ENCODE measurements at places on chromosomes 11 and 22.

- DNase-seq, result peak; percentile 83
Measured at GRCh38 chr22:37211866-37212173, 457 bp downstream of the SSTR3 start.

DNA sequence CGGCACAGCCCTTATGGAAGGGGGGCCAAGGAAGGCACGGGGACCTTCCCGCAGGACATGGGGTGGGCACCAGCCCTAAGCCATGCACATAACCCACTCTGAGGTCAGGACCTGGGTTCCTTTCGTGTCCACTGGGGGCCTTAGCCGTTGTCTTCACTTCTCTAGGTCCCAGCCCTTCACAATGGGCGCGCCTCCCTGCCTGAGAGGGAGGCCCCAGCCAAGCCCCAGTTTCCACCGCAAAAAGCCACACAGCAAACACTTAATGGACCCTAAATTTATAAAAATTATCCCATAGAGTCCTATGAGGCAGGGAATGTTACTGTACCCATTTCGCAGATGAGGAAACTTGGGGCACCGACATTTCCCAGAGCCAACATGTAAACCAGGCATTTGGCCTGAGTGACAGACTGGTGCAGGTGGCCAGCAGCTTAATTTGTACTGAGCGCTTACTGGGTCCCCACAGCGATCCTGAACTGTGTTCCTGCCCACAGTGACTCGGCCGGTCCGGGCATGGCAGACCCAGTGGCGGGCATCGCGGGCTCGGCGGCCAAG, 1.2 kb downstream of the GAS2L1 start:
- no peak for DNase-seq

DNA sequence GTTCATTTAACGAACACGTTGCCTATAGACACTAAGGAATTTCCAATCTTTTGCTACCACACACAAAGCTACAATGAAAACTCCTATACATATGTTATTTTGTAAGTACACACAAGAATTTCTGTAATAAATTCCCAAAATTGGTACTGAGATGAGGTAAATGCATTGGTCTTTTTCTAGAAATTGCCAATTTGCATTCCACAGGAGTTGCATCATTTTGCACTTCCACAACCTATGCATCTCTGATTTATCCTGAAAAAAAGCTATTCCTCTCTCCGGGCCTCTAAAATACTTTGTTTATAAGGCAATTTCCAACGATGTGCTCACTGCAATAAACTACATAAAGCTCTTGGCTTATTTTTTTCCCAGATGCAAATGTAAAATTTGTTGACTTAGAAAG, 24.9 kb downstream of the IMMP1L start:
- no peak for DNase-seq

GRCh38 chr11:73271936-73272679, at the start of gene P2RY6:
P2RY6 (plus strand) TSS chr11:73272338; CDS start chr11:73296519, 24,181 bp downstream.
- DNase-seq, result no peak

DNA sequence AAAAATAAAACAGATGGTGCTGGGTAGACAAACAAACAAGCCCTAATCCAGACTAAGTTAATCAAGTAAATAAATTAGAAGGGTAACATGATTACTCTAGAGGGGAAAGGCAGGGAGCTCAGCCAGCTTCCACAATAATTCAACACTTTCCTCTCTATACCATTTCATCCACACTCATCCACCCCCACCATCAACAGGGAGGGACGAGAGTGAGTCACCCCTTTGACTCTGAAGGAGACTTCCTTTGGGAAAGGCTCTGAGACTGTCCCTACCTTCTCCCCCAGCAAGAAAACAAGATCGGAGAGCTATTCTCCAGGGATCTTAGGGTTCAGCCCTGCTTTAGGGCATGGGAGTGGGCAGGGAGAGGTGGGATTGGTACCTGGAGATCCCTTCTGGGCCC, 33.1 kb downstream of the TRIM66 start:
- no peak for DNase-seq

GRCh38 chr22:36828815-36829214, 12.0 kb upstream of the PVALB start:
- DNase-seq, result no peak

GRCh38 chr11:106999196-106999595, 19.1 kb downstream of the GUCY1A2 start:
- DNase-seq, result no peak

- DNase-seq, result no peak
Measured at GRCh38 chr22:38218661-38219622, 17.1 kb downstream of the MAFF start.

DNA sequence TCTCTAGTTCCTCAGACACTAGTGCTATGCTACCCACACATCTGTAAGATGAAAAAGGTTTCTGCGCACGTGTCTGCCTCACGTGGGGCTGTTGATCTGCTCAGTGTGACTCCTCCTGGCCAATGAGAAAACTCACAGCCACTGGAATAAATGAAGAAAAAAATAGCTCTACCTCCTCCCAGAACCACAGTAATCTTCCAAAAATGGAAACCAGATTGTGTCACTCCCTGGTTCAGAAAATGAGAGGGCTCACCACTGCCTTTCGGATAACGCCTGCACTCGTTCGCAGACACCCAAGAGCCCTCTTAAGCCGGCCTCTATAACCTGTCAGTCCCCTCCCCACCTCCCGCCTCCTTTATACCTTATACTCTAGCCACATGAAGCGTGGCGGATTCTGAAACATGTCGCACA, 5.1 kb downstream of the APBB1 start:
- peak; percentile 65 for DNase-seq

GRCh38 chr11:24896118-24896835, 399.4 kb downstream of the LUZP2 start:
- peak; percentile 68 for DNase-seq

GRCh38 chr11:92101920-92102319, 122.7 kb upstream of the FAT3 start:
- DNase-seq, result no peak

All from posterior cingulate gyrus (tissue), 11 donors.